Activated CD4-positive, CD25-positive, alpha-beta regulatory T cell treated with anti-CD3 and anti-CD28 coated beads, Interleukin-2, amount 50 U/mL, for 16 hours (primary cell): ENCODE measurements at places on chromosomes 2 and 18.

GRCh38 chr2:96167407-96168013 is 22.3 kb upstream of the DUSP2 start:
- DNase-seq: no peak

GRCh38 chr2:217562871-217563480 is 439.8 kb downstream of the TNS1 start:
- no peak for DNase-seq

GRCh38 chr2:2022941-2023586 is 278.7 kb upstream of the PXDN start:
- no peak for DNase-seq

- DNase-seq: no peak
Observed at GRCh38 chr2:24509840-24510239, 18.8 kb downstream of the NCOA1 start.

GRCh38 chr2:105394951-105395611 is 3.8 kb downstream of the FHL2 start:
- no peak for DNase-seq

- no peak for DNase-seq
Observed at GRCh38 chr2:178834086-178834485, 26.9 kb upstream of the TTN start.

- no peak for DNase-seq
Observed at GRCh38 chr2:75503048-75503607, 57.6 kb downstream of the EVA1A start.

DNA sequence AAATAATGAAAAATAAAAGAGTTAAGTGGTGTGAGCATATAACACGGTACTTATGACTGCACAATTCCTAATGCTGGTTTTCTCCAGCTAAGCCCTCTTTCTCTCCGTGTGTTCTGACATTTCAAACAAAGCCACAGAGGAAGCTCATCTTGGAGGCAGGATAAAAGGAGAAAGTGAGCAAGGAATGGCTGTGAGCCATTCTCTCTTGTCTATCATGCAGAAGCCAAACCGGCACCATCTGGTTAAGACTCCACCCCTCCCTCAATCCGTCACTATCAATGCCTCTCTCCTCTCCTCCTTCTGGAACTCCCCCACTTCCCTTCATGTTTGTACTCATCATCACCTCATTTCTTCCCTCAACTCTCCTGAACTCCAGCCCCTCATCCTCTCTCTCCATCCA is 210.4 kb downstream of the TMEM163 start:
- no peak for DNase-seq

GRCh38 chr2:24981411-24982136 is 9.8 kb upstream of the DNAJC27 start:
- DNase-seq: no peak

GRCh38 chr2:195721042-195721441 is 64.0 kb downstream of the SLC39A10 start:
- DNase-seq: no peak
